ENCODE measurements at places on chromosomes 4 and X.

GRCh38 chr4:829761-830600, 4.1 kb upstream of the CPLX1 start:
- no peak for DNase-seq

DNA sequence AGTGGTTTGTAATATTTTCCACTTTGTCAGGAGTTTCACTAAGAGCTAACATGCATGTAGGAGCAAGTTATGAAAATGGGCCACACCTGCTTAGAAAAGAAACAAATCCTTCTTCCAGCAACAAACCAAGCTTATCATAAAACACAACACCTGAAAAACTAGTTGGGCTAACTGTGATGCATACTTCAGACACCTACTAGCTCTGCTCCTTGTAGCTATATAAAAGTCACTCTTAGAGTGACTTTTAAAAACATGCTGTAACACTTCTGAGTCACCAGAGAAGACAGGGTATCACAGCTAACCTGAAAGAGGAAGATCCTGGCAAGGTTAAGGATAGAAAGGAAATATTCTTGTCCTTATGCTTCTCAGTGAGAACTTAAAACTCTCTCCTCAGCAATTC, 3.6 kb upstream of the SLAIN2 start:
- DNase-seq: no peak

GRCh38 chr4:159227984-159228383, 125.1 kb downstream of the RAPGEF2 start:
- peak; percentile 75 for DNase-seq

- DNase-seq: no peak
These were observed 7.6 kb upstream of the AMELX start for GRCh38 chrX:11285651-11286050.

DNA sequence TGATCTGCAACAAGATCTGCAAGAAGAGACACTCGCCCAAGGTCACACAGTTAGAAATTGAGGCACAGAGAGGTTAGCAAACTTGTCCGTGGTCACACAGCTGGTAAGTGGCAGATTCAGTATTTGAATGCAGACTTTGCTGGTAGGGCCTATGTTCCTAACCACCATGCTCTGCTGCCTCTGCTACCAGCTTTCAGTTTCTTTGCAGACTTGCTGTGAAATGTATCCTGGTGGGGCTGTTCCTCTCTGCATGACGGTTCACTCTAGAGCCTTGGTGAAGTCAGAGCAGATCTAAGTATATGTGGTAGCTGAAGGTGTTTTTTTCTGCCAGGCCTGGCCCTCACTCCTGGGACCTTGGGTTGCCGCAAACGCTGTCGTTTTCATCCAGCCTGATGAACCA, 87.1 kb downstream of the BEND2 start:
- no peak for DNase-seq

GRCh38 chr4:34644579-34645115, 1599.7 kb downstream of the ARAP2 start:
- no peak for DNase-seq

DNA sequence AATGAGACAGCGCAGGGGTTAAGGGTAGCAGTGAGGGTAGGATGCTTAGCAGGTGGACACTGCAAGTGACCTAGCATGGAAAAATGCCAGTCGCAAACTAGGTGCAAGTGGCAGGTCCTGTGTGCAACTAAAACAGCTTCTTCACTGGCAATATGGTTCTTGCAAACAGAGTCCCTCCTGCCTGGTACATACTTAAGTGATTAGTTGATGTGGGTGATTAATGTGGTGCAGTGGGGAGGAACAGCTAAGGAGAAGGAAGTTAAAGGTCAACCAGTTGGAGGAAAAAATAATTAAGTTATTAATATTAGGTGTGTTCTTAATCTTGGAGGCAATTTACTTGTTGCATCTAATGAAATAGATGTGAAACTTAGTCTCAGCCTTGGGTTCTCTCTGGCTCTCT, 121.6 kb upstream of the IGFBP7 start:
- DNase-seq: no peak
